ENCODE measurements at places on chromosomes 4 and X.

DNA sequence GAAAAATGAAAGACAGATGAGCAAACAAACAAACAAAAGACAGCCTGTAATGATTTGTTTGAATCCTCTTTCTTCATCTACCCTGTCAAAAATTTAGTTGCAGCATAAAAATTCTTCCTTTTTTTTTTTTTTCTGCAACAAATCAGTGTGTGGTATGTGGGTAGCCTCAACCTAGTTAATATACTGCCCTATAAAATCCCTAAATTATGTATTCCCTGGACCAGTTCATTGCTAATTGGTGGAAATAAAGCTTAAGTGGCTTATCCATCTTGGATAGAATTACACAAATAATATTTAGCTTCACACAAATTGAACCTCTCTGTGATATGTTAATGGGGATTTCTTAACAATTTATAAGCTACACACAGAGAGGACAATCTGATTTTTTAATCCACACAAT is 208.4 kb downstream of the NDST4 start:
- no peak for DNase-seq

GRCh38 chr4:76311896-76312331 is 5.4 kb downstream of the STBD1 start:
- no peak for DNase-seq

DNA sequence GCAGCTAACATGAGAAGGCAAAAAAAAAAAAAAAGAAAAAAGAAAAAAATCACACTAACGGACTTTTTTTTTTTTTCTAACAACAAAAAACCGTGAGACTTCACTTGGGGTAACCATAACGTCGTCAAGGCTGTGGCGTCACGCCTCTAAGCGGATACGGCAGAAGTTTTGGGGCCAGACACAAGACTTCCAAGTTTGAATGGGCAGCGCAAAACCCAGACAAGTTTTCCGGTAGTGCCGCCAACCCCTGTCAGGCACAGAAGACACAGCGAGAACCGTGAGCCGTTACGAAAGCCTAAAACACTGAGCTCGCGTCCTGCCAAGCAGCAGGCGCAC is 556 bp upstream of the SMARCA5 start:
- no peak for DNase-seq

DNA sequence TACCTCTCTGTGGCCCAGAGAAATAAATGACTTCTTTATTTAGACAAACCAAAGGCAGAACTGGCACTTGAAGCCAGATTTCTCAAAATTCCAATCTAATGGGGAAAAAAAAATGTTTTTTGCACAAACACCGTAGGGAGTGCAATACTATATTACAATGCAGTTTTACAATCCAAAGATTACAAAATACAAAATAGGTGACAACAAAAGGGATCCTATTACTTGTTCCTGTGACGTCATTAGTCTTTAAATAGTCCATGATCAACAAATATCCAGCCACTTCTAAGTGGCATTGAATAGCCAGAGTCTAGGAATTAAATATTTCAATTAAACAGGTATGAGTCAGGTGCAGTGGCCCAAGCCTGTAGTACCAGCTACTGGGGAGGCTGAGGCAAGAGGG is 3.0 kb upstream of the APBB2 start:
- DNase-seq: no peak

DNA sequence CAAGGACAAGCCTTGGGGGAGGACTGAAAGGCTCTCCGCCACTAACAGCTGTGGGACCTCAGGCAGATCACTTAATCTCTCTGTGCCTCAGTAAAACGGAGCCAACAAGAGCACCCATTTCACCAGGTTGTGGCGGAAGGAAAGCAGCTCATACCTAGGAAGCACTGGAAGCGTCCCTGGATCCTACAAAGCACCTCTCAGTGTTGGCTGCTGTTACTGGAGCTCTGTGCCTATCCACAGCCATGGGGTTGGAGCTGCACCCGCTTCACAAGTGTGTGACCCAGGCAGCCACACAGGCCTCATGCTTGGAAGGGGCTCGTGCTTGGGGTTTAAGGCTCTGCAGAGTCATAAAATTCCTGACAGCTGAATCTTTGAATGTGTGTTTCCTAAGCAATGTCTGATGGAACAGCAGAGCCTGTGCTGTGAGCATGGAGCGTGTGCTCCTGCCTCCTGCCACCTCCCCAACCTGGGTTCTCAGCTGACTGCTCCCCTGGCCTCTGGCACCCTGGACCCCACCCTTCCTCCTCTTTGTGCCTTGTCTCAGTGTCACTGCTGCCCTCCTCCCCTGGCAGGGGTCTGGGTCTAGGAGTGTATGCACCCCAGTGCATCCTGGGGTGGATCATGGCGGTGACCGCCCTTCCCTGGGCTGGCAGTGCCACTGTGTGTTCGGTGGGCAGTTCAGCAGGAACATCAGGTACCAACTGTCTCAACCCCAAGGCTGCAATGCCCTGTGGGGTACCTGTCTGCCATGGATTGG is 14.4 kb upstream of the MAN2B2 start:
- DNase-seq: no peak

Measured in activated CD8-positive, alpha-beta memory T cell treated with anti-CD3 and anti-CD28 coated beads, Interleukin-2, amount 50 U/mL, for 4 hours (primary cell).